Stimulated activated CD4-positive, alpha-beta T cell treated with anti-CD3 and anti-CD28 coated beads, Interleukin-15, amount 100 ng/mL, for 1 hour (primary cell): ENCODE measurements at places on chromosomes 1 and 21.

DNA sequence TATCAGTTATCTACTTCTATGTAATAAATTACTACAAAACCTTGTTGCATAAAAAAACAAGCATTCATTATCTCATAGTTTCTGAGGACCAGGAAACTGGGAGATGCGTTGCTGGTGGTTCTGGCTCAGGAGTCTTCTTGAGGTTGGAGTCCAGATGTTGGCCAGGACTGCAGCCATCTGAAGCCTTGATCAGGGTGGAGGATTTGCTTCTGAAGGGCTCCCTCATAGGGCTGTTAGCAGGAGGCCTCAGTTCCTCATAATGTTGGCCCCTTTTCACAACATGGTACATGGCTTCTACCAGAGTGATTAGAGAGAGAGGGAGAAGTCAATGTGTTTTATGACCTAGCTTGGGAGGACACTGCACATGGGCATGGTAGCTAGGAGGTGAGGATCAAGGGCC, 137.4 kb downstream of the CNIH3 start:
- no peak for DNase-seq

DNA sequence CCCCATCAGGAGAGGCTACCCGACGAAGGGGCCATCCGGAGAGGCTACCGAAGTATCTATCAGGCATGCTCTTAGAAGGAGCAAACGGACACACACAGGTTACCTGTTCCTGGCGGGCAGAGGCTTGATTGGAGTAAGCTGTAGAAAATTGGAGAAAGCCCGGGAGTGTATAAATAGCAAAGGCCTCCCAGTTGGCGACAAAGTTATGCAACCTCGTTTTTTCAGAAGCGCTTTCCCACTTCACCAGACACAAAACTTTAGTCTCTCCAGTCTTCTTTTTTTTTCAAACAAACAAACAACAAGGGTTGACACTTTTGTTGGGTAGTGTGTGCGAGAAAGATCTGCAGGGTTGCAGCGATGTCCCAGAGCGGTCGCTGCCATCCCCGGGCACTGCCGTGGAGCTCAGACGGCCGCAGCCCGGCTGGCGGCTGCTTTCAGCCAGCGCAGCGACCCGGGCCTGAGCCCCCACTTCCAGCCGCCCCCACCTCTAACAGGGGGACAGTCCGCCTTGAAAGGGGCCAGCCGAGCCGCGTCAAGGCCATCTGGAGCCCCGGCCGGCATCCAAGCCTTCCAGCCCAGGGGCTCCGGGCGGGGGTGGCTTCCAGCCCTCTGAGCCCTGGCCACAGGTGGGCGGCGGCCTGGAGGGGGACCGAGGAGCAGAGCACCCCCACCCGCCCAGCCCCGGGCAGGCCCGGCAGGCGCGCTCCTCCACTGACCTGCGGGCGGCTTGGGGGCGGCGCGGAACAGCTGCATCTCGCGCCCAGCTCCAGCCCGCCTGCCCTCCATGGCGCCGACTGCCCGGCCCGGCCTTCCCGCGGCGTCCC, 616 bp downstream of the MCOLN3 start:
- DNase-seq = no peak

- DNase-seq = no peak
Observed at GRCh38 chr1:85624361-85624760, 43.8 kb downstream of the CCN1 start.

- DNase-seq = no peak
Observed at GRCh38 chr1:94329986-94330385, 88.2 kb upstream of the ABCD3 start.

DNA sequence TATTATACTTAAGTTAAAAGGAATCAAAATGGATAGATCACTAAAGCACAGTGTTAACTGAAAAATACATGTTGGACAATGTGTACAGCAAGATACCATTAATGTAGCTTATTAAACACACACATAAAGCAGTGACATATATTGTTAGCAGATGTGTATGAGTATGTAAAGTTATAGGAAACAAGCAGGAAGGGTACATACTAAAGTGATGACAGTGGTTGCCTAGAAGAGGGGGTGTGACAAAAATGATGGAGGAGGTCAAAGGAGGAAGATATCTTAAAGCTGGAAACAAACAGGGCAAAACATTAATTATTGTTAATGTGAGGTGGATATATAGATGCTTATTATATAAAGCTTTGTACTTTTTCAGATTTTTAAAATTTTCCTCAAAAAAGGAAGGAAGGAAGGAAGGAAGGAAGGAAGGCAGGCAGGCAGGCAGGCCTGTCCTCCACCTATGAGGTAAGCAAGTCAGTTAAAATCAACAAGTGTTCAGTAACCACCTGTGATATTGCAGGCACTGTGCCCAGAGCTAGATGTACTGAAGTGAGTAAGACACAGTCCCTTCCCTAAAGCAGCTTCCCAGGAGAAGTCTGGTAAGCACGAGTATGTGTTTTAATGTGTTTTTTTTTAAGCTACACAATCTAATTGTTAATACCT, 252.9 kb upstream of the NR5A2 start:
- DNase-seq = no peak

DNA sequence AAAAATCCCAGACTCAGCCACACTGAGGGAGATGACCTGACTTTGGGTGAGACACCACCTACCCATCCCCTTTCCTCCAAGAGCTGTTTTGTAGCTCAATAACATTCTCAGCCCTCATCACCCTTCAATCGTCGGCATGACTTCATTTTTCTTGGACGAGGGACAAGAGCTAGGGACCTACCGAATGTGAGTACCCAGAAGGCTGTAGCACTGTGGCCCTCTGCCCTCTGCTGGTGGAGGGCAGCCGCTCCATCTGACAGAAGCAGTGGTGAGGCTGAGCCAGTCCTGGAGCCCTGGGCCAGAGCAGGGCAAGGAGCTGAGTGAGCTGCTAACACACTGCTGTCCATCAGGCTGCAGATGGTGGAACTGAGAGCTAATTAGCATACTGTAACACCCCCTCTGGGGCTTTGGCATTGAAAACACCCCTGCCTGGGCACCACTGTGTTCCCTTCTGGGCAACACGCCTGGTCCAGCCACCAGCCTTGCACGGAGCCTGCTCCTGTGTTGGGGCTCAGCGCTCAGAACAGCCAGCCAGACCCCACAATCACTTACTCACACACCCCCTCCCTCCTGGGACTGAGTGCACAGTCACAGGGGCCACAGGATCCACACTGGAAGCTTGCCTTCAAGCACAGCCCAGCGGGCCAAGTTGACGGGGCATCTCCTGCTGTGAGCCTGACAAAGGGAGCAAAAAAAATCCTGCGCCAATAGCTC, 18.3 kb upstream of the ALPL start:
- no peak for DNase-seq

- DNase-seq = no peak
Observed at GRCh38 chr1:226736001-226736907, 2.8 kb downstream of the ITPKB start.

- DNase-seq = no peak
Observed at GRCh38 chr1:228089519-228090380, 7.2 kb downstream of the ARF1 start.

GRCh38 chr1:223750730-223751570, 38.6 kb downstream of the CAPN2 start:
- no peak for DNase-seq

- no peak for DNase-seq
Observed at GRCh38 chr21:43948740-43949498, 63.2 kb upstream of the TRAPPC10 start.

- DNase-seq = no peak
Observed at GRCh38 chr1:201912832-201913231, 24.1 kb downstream of the SHISA4 start.

DNA sequence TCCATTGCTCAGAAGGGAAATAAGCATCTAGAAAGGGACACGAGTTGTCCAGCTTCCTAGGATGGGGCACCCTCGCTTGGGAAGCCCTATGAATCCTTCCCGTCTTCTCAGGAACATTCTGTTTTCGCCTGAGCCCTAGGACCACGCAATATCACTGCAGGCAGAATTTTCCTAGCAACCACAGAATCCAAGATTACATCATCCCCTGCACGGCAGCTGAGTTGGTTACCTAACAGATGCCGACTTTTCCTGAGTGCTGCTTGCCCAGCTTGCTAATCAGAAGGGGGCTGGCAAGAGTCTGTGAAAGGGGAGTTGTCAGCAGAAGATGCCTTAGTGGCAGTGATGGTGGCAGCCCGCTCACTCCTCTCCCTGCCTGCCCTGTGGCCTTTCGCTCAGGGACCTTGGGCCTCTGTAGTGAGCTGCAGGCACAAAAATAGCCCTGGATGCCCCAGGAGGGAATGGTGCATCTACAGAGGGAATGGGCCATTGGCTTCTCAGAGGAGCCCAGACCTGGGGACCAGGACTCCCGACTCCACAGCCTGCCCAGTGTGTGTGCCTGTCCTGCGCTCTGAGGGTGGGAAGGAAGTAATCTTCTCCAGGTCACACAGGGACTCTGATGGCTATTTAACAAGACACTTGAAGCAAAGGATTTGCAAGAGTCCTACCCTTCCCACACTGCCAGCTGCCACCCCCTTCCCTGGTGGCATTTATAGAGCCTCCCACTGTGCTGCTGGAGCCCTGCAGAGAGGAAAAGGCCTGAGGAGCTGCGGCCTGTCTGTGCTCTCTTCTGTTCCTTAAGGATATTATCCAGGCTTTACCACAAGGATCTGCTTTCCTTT, 28.9 kb upstream of the CLSTN1 start:
- DNase-seq = no peak

- no peak for DNase-seq
Observed at GRCh38 chr1:147771226-147772125, 11.1 kb upstream of the GJA5 start.

DNA sequence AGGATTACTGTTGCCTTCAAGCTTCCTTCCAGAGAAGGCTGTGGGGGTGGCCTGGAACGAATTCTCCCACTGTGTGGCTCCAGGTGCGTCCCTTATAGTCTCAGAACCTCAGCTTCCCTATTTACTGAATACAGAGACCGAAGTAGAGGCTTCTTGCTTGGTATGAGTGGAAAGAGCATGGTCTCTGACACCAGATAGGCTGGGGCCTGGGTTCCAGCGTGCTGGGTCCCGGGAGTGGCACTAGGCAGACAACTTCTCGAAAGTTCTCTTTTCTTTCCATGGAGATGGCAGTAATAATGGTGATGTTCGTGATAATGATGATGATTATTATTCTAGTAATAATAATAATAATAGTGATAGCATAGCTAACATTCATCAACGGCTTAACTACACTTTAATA, 161.7 kb downstream of the PTPRU start:
- DNase-seq = no peak

GRCh38 chr1:34828611-34829010, 30.9 kb downstream of the SMIM12 start:
- no peak for DNase-seq

DNA sequence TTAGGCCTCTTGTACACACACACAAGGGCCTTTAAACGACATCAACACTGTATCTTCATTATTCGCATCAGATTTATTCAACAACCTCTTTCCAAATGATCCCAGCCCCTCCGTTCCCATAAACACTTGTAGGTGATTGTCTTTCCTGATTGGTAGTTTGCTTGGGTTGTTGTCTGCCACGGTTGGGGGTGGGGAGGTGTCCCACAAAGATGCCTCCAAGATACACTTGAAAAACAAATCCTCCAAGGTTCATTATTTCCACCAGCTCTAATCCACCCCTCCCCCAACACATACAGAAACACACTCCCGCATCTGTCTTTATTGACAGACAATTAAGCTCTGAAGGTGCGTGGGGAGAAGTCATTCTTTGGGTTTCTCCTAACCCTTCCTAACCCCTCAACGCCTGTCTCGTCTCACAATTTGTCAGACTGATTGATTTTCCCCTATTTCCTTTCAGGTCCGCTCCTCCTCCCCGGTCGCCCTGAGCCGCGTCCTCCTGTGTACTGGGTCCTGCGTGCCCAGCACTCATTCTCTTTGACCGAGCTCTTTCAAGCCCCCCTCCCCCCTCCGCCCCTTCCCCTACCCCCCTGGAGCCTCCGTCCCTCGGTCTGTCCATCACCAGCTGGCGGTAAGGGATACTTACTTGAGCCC, 1.4 kb downstream of the WDR26 start:
- DNase-seq = no peak
